ENCODE measurements at places on chromosomes 13 and 19.

- no peak for DNase-seq
Observed at GRCh38 chr13:99218126-99218525, 17.5 kb downstream of the UBAC2 start.

DNA sequence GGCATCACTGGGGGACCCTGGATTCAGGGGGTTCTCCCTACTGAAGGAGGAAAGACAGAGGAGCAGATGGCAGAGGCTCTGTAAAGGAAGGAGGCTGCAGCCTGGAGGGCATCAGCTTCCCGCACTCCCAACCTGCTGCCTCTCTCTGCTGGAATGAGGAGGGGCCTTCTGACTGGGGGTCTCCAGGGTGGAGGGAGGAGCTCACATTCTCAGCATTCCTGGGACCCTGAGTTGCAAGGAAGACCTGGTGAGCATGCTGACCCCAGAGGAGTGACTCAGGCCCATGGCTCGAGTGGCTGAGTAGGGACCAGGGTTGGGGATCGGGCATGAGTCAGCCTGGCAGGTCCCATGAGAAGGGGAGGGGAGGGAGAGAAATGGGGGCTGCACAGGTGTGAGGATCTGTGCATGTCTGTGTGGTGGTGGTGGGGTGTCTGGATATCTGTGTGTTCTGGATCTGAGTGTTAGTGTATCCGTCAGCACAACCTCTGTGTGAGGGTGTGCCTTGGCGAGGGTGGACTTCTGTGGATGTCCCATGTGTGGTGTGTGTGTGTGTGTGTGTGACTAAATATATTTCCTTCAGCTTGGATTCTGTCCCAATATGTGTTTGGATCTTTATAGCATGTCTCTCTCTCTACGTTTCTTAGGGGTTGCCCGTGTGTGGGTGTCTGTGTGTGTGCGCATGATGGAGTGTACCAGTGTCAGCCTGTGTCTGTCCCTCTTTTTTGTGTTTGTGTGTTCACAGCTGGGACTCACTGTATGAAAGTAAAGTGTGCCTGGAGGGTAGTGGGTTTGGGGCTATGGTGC lies 4.6 kb downstream of the AXL start:
- no peak for DNase-seq

DNA sequence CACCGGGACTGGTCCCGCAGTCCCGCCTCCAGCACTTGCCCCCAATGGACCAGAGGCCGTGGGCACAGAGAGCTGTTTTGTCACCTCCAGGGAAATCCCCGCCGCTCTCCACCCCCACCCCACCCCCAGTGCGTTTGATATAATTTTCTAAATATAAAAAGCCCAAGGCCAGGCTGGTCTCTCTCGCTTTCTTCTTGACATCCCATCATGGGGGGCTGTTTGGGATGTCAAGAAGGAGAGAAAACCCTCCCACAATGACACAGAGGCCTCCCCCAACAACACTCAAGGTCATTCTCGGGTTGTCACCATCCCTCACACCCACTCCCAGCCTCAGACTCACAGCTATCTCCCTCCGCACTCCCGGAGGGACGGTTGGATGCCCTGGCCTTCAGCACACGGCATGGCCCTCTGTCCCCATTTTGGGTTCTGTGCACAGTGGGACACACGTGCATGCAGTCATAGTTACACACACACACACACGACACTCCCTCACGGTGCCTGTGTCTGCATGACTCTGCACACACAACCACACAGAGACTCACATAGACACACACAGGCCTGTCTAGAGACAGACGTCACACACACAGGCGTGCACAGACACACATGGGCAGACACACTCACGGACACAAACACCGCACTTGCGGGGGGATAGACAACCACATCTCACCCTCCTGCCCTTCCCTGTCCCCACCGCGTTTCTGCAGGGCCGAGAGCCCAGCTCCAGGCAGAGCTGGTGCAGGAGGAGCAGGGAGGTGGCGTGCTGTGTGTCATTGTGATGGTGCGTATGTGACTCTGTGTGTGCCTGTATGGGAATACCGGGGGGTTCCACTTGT lies 4.8 kb upstream of the NFIC start:
- no peak for DNase-seq

GRCh38 chr19:15114153-15114540 lies 6.9 kb downstream of the SYDE1 start:
- DNase-seq, result no peak

- DNase-seq, result no peak
Observed at GRCh38 chr13:93364166-93364565, 137.6 kb downstream of the GPC6 start.

DNA sequence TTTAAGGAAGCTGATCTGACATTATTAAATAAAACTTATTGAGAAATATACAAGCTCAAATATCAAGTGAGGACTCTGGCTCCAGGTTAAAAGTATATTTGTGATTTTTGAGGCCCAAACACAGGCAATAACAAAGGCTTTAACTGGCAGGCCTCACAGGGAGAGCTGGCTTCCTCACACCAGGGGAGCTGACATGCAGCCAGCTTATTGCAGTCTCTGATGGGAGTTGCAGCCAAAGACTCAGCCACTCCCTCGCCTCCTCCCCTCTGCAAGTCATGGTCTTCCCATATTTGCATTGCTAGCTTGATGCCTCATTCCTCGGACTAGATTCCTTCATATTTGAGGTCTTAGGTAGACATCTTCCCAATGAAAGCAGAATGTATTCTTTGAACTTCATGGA lies 647.1 kb upstream of the SLITRK6 start:
- DNase-seq, result no peak

DNA sequence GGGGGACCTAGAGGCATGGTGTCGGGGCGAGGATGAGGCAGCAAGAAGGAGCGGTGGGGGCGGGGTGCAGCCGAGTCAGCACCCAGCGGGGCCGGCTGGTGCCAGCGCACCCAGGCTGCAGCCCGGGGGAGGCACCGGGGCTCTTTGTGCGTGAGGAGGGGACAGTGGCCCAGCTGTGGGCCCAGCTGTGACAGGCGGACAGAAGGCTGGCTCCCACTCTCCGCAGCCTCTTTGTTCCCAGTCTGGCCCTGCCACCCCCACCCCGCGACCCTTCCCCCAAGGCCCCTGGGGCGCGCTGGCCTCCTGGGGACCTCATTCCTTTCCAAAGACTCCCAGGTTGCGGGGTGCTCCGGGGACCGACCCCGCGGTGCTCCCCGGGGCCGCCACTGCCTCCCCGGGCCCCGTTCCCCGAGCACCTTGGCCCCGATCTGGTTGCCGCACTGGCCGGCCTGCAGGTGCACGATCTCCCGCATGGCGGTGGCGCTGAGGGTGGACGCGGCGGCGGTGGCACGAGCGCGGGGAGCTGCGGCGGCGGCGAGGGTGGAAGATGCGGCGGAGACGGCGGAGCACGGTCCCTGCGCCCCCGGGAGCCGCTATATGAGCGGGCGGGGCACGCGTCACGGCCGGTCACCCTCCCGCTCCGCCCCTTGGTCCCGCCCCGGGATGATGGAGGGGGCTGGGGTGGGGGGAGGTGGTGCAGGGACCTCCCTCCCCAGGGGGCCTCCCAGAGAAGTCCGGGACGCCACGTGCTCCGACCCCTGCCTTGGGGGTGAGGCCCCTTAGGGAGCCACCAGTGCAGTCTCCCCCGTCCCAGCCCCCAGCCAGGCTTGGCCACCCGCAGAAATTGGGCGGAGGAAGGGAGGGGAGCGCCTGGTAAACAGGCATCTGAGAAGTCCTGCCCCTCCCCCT lies at the start of gene TUBB4A:
TUBB4A (minus strand) TSS at position 570 of the 909 bp plus-strand sequence; CDS start at position 473, 97 bp downstream.
- DNase-seq, result no peak

- no peak for DNase-seq
Observed at GRCh38 chr13:54999399-54999907, 1970.8 kb downstream of the OLFM4 start.
